Kidney (tissue), 22 donors: ENCODE measurements at places on chromosomes 7 and 10.

GRCh38 chr7:107387573-107388219 lies 82.2 kb upstream of the GPR22 start:
- peak; percentile 33 for DNase-seq

DNA sequence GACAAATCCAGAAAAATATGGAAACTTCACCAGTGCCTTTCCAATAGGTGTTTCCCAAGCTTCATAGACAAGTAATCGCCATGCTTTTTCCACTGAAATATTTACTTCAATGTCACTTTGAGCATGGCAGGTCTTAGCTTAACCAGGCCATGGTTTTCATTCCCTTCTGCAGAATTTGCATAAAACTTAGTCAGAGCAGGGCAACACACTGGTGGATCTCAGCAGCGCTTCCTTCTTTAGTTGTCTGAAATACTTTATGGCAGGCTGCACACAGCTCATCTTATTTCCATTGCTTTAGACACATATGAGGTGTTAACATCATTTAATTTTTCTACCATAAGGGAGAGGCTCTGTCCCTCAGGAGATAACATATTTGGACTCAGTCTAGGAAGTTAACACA lies 102.9 kb upstream of the AHR start:
- no peak for DNase-seq

GRCh38 chr10:44435196-44435595 lies 50.3 kb upstream of the CXCL12 start:
- DNase-seq = no peak

- peak; percentile 93 for DNase-seq
Measured at GRCh38 chr7:151062399-151063211, 3.2 kb downstream of the SLC4A2 start.

DNA sequence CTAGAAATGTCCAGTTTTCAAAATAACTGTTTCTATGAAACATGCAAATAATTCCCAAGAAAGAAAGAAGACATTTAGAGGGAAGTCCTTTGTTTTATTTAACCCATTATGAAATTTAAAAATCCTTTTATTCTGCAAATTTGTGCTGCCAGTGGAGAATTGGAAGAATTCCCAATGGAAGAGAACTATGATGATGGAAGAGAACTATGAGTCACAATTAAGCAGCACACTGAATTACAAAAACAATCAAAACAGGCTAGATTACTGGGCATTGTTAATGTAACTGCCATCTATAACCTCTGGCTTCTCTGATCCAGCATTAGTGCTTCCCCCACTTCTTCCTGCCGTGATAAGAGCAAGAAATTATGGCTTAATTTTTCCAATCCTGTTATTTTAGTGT lies 126.2 kb upstream of the FEZF1 start:
- no peak for DNase-seq

DNA sequence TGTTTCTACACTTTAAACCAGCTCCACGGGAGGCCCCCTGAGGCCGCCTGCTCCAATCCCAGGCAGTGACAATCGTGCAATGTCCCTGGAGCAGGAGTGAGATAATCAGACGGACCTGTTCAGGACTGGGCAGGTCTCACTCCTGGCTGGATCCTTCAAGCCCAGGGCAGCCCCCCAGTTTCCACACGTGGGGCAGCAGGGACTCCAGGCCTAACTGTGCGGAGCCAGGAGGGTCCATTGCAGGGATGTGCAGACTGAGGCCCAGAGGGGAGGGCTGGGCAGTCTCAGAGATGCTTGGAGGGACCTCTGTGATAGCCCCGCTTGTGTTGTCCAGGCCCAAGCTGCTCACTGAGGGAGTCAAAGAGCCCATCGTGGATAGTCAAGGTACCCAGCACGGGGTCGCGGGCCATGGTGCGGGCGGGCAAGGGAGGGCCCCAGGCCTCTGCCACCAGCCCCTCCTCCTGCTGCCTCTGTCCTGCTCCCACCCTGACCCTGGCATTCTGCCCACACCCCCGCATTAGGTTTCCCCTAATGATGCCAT lies 110.5 kb upstream of the KCTD7 start:
- no peak for DNase-seq

DNA sequence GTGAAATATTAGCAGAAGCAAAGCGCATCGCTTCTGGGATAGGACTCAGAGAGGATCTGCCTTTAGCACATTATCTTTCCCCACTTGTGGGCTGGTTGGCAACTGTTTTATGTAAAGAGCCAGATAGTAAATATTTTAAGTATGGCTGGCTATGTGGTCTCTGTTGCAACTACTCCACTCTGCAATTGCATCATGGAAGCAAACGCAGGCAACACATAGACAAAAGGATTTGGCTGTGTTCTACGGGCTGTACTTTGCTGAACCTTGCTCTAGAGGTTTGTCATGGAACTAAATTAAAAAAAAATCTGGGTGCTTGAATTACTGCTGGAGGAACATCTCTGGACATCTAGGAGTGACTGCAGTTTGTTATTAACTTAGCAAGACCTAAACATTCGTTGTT lies 307.8 kb upstream of the TPK1 start:
- DNase-seq = no peak

DNA sequence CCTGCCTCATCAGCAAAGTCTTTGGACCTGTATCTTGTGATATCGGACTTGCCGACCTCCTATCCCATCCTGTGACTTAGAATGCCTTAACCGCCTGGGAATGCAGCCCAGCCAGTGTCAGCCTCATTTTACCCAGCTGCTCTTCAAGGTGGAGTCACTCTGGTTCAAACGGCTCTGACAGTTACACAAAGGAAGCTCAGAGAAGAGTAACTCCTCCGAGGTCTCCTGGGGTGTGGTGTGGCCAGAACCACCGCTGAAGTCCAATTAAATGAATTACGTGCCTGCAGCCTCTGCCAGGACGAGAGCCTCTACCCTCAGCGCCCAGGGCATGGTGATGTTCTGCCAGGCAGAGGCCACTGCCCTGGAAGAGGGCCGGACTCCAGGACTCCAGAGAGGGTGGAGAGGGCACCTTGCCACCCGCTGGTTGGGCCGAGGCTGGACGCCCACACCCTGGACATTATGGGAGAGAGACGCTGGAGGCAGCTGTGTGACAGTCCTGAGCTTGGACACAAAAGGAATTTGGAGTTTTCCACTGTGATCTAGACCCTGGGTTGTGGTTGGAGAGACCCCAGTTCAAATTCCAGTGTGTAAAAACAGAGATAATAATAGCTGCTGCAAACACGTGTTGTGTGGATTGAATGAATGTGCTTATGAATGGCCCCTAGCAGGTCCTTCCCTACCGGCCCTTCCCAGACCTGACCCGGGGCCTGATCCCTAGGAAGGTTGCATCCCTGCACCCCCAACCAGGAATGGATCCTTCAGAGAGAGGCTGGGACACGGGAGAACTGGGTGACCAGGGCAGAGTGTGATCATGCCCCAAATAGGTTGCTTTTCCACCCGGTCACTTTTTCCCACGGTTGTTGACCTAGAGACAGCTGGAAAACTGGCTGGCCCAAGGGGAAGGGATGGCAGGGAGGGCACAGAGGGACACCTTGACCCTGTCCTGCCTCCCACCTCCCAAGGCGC lies 37.8 kb upstream of the FZD9 start:
- no peak for DNase-seq

GRCh38 chr10:132563485-132564248 lies 26.1 kb downstream of the INPP5A start:
- no peak for DNase-seq
